ENCODE measurements at places on chromosomes 1 and 21.
A peak's percentile ranks its signal among the peaks of the same experiment; 100 is the strongest.

GRCh38 chr1:163069142-163069541 is at the start of gene RGS4:
Gene RGS4, plus strand, starts transcription at chr1:163069361. Its CDS starts 124 bp downstream, at chr1:163069485.
- DNase-seq = peak; percentile 88

- DNase-seq = no peak
Measured at GRCh38 chr1:16226129-16226489, 10.9 kb downstream of the CPLANE2 start.

DNA sequence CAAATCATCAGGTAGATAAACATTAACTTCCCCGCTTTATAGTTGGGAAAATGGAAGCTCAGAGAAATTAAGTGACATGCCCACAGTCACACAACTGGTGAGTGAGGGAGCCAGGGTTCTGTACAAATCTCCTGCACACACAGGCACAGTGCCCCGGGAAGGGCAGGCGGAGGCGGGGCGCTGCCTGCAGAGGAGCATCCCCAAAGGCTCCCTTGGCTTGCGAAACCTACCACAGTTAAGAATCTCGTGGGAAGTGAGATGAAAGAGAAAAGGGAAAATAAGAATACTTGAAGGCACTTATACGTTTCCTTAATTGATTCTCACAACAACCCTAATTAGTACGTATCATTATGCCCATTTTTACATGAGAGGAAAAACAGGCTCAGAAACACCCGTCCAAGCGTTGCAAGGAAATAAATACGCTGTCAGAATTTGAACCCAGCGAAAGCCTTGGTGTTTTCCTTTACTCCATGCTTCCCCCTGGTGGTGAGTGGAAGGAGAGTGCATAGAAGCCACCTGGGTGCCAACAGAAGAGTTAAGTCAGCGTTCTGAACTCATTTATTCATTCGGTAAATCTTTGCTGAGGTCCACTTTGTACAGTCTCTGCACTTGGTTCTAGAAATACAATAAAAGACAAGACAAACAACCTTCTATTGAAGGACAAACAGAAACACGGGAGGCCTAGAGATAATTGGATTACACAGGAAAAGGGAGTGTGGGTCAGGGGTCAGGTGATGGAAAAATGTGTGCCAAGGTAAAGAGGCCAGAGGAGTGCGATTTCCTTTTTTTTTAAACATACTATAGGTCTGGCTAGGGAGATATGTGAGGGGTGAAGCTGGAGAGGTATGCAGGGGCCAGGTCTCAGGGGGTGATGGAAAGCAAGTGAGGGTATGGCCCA is 28.4 kb downstream of the ACP6 start:
- peak; percentile 78 for DNase-seq

- DNase-seq = peak; percentile 1
Measured at GRCh38 chr1:1761504-1762376, 16.5 kb downstream of the NADK start.

DNA sequence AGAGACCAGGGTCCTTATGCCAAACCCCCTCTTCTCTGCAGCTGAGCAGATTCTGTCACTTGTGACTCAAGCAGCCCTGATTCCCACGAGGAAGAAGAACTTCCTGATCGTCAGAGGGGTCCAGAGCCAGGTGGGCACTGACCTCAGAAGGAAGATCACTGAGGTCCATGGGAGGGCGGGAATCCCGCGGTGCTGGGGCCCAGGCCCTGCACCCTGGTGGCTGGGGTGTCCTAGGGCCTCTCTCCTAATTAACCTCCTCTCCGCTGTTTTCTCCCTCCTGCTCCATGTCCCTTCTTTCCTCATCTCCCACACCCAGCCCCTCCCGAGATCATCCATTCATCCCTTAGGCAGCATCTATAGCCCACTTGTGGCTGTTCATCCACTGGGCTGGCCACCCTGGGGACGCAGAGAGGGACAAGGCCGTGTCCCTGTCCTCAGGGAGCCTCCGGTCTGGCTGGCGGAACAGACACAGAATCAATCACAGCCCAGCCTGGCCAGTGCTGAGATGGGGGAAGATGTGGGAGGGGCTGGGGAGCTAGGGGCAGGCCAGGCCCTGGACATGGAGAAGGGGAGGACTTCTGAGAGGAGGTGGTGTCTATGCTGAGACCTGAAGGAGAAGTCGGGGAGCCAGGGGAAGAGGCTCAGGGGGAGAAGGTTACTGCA is 638.3 kb downstream of the MATN1 start:
- no peak for DNase-seq

DNA sequence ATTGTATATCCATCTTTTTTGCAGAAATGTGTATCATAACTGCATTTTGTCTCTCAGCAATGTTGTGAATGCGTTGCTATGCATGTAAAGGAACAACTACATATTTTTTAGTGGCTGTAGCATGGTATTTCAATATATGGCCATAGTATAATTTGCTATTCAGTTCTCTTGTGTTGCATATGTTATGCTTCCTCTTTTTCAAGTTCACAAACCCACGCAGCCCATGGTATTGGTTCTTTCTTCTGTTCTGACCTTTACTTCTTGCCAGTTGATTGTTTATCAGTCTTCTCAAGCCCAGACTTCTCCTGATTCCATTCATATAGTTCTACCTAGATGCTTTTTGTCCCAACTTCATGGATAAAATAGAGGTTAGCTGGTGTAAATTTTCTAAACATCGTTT is 6.1 kb downstream of the SLC22A15 start:
- DNase-seq = no peak

- no peak for DNase-seq
Measured at GRCh38 chr1:94318505-94319030, 81.2 kb upstream of the ARHGAP29 start.

DNA sequence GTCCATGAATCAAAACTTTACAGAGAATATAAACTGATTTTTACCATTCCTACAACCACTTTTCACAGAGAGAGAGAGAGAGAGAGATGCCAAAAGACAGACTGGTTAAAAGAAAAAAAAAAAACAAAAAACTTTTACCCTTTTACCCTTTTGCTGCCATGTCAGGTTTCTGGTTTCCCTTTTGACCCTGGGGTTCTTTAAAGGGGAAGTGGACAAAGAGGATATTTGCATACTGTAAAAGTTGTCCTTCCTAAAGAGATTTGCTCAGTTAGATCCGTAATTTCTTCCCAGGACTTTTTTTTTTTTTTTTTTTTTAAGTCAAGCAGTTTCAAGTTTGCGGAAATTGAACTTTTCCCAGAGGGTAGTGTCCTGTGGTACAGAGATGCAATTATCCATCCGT is 287.8 kb upstream of the RGS18 start:
- no peak for DNase-seq

GRCh38 chr1:187009320-187009719 is 180.6 kb downstream of the PLA2G4A start:
- no peak for DNase-seq

DNA sequence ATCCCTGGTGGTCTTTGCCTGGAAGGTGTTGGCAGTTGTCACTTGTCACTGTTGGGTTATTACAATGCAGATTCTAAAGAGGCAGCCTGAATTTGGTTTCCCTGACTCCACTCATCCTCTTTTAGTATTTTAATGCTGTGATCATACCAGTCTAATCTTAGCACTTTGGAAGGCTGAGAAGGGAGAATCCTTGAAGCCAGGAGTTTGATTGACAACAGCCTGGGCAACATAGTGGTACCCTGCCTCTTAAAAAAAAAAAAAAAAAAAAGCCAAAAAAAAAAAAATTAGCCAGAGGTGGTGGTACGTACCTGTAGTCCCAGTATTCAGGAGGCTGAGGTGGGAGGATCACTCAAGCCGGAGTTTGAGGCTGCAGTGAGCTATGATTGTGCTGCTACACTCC is 7.7 kb downstream of the GIPC2 start:
- DNase-seq = no peak

DNA sequence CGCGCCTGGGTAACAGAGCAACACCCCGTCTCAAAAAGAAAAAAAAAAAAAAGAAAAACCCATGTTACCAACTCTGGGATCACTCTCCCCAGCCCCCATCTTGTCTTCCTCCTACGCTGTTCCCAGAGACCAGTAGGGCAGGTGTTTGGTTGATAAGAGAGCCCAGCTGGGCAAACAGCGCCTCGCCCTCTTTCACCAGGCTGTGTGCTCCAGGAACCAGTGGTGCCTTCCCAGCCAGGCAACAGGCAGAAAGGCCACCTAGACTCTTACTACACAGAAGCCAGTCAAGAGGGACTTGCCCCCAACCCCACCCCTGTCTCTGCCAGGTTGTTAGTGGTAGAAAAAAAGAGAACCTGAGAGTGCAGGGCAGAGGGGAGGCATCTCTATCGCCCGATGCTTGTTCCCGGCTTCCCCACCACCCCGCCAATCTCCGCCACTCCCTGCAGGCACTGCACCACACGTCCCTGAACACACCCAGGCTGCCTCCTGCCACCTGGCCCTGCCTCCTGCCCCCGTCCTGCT is 14.0 kb upstream of the CTRC start:
- no peak for DNase-seq

DNA sequence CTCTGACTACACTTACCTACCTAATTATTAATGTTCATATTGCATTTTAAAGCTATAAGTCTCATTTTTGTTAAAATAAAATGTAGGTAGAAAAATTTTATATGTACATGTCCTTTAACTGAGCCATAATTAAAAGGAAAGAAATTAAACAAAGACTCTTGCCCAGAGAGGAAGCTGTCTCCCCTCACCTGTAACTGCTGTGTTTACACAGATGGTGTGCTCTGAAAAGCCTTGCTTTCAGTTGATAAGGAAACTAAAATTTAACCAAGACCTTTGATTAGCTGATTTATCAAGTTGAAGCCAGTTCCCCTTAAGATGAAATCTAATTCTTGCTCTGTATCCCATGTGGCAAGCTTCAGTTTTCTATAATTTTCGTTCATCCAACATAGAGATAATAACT is 213.5 kb downstream of the LYPLAL1 start:
- DNase-seq = no peak

DNA sequence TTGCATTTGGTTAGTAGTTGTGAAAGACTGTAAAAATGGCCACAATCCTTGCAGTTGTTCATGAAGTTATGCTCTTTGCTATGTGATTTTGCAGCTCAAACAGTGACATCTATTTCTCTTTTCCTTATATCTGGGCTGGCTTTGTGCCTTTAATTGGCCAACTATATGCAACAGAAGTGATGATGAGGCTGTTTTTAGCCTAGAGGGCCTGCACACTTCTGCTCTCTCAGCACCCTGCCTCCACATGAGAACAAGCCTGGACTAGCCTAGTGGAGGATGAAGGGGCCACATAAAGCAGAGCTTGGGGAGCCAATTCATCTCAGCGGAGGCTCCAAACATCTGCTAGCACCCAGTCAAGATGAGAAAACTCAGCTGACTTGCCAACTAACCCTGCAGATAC is 339.8 kb downstream of the OMA1 start:
- DNase-seq = no peak

- no peak for DNase-seq
Measured at GRCh38 chr1:7113822-7114221, 328.6 kb downstream of the CAMTA1 start.

DNA sequence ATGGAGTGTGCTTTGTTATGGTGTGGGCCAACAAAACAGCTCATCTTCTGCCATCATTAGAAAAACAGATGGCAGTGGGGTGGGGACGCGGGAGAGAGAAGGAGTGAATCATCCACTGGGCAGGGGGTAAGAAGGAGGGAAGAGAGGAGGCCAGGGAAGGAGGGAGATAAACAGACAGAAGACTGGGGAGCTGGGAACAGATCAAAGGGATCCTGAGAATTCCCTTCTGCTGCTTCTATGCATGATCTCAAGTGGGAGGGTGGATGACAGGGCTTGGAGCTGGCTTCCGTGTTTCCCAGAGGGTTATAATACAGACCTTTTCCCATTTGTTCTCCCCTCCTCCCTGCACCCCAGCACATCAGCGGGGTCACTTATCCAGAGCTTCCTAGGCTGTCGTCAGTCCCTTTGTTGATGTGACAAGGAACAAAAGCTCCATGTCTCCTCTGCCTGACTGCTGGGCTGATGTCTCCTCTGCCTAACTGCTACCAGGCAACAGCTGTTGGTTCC is 338.6 kb downstream of the PAPPA2 start:
- no peak for DNase-seq

DNA sequence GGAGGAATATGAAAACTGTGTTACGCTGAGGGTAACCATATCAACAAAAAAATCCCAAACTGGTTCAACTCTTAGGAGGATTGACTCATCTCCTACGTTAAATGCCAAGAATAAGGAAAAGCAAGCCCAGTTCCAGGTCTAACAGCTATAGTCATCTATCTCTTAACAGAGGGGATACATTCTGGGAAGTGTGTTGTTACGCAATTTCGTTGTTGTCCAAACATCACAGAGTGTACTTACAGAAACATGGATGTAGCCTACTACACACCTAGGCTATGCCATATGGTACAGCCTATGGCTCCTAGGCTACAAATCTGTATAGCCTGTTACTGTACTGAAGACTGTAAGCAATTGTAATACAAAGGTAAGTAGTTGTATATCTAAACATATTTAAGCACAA is 23.2 kb upstream of the LRRC52 start:
- DNase-seq = no peak

- DNase-seq = peak; percentile 37
Measured at GRCh38 chr1:160544647-160545046, 21.6 kb upstream of the SLAMF6 start.

GRCh38 chr1:184299406-184299790 is 87.4 kb upstream of the C1orf21 start:
- DNase-seq = peak; percentile 61

- peak; percentile 88 for DNase-seq
Measured at GRCh38 chr1:157369808-157370521, 182.3 kb downstream of the FCRL5 start.

DNA sequence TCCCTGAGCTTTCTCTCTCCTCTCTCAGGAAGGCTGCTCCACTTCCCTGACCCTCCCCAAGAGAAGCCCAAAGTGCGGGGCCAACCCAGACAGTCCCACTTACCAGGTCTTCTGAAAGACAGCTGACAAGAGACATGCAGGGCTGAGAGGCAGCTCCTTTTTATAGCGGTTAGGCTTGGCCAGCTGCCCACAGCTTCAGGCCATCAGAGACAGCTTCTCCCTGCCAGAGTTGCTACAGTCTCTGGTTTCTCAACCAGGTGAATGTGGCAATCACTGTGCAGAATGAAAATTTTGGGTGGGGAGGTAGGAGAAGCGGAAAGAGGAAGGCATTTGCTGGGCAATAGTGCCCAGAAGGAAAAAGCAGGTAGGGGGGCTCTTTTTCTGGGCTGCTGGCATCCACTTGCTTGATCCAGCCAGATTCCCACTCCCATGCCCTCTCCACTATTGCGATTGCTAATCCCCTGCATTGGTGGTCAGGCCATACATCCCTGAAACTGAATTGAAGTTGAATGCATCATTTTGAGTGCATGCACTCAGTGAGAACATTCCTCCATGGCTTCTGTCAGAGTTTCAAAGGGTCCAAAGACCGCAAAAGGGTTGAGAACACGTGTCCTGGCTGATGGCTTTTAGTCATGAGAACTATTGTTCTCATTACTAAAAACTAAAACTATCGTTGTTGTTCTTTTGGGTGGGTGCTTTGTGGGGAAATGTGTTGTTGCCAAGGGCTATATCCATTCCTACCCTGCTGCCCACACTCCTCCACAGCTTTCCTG is at the start of gene S100A8:
S100A8 (minus strand) TSS at position 136 of the 773 bp plus-strand sequence. CDS start 538 bp downstream, outside the sequence.
- DNase-seq = peak; percentile 82

Data from PC-3 (cell line).